ENCODE measurements at places on chromosomes 12 and 14.

DNA sequence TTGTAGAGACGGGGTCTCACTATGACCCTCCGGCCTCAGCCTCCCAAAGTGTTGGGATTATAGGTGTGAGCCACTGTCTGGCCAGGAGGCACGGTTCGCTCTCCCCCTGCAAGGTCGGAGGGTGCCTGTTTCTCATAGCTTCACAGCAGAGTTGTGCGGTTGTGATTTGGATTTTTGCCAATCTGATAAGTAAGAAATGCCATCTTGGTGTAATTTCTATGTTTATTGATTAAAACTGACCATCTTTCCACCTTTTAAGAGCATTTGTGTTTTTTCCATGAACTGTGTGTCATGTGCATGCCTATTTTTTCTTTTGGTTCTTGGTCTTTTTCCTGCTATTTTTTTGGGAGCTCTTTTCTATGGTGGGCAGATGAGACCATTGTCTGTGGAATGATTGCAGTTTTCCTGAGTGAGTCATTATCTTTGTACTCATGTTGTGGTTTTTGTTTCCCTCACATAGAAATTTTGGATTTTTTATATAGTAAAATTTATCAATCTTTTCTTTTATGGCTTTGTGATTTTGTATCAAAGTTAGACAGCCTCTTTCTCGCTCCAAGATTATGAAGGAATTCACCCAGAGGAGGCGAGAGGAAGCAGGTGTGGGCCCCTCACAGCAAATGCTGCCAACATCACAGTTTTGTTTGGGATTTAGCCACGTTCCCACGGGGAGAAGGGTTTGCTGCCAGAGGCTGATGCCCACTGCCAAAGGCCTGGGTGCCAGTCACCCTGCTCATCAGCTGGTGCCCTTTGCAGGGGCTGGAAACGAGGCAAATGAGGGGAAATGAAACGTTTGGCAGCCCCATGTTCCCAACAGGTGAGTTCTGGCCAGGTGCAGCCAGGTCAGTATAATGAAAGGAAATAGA, 47.2 kb downstream of the RFX4 start:
- DNase-seq, result no peak

- no peak for DNase-seq
Observed at GRCh38 chr12:2487278-2487677, 307.5 kb upstream of the FKBP4 start.

GRCh38 chr12:34335819-34336262, 313.5 kb downstream of the ALG10 start:
- no peak for DNase-seq

DNA sequence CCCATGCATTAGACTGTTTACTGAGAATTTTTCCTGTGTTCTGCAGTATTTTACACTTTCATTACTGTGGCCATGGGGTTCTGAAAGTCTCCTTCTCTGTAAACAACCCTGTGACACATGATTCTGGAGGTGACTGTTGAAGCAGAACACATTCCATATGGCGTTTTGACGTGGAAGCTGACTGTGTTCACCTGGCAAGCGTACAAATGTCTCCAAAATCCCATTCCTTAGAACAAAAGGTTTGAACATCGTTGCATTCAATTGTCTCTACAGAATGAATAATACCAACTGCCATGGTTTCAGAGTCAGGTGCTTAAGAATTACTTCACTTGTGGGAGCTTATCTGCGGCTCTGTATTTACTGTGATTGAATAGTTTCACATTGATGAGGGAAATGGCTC, 485.6 kb upstream of the TMEM132C start:
- DNase-seq, result no peak

- no peak for DNase-seq
Observed at GRCh38 chr12:23140710-23141109, 515.7 kb downstream of the ETNK1 start.

GRCh38 chr12:2858944-2859421, 2.1 kb upstream of the TEX52 start:
- no peak for DNase-seq

DNA sequence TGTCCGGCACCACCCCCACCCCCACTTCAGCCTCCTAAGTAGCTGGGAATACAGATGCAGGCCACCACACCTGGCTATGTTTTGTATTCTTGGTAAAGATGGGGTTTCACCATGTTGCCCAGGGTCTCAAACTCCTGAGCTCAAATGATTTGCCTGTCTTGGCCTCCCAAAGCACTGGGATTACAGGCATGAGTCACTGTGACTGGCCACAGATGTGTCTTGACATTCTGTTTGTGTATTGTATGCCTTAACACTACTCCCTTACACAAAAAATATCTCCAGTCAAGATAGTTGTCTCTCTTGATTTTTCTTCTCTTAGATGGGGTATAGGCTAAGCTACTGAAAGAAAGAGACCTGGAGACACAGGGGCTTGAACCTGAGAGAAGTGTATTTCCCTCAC, 17.6 kb downstream of the CLEC14A start:
- no peak for DNase-seq

GRCh38 chr12:126191031-126191891, 1126.0 kb downstream of the AACS start:
- DNase-seq, result no peak

DNA sequence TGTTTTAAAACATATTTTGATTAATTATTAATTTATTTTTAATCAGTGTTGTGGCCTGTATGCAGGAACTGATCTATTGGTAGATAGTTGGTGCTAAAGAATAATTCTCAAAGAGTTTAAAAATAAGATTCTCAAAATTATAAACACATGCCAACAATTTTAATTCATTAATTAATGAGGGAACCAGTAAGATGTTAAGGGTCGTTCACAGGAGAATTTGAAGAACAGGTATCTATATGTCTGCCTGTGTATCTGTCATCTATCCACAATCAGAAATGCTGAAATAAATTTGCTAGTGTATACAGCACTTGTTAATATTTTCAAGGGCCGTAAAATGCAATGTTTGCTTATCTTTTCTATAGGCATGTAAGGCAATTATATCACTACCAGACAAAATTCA, 18.4 kb downstream of the DAAM1 start:
- no peak for DNase-seq

- no peak for DNase-seq
Observed at GRCh38 chr12:88366101-88366500, 214.2 kb downstream of the KITLG start.

DNA sequence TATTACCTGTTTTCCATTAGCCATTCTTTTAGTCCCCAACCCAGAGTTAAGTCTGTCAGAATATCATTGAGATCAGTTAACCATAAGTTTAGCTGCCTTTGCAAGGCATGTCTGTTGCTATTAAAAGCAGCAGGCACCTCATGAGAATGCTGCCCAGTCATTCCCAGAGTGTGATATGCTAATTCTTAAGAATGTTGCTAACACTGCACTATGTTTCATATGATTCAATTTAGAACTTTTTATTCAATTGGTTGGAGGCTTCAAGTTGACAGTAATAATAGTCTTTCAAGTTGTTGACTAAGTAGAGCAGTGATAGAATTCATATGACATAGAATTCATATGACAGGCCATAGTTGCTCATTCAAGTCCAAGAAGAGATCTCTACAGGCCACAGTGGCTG, 292.3 kb downstream of the FUT8 start:
- DNase-seq, result no peak
